ENCODE measurements at places on chromosomes 12 and 14.

- no peak for DNase-seq
Observed at GRCh38 chr12:92398565-92399309, 253.1 kb upstream of the BTG1 start.

DNA sequence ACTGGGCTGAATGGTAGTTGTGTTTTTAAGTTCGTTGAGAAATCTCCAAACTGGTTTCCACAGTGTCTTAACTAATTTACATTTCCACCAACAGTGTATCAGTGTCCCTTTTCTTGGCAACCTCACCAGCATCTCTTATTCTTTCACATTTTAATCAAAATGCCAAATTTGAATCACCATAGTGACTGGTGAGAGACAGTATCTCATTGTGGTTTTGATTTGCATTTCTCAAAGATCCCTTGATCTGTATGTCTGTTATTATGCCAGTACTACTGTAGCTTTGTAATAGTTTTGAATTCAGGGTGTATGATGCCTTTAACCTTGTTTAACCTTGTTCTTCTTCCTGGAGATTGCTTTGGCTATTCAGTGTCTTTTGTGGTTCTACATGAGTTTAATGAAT, 2.2 kb upstream of the EIF2S3B start:
- no peak for DNase-seq

DNA sequence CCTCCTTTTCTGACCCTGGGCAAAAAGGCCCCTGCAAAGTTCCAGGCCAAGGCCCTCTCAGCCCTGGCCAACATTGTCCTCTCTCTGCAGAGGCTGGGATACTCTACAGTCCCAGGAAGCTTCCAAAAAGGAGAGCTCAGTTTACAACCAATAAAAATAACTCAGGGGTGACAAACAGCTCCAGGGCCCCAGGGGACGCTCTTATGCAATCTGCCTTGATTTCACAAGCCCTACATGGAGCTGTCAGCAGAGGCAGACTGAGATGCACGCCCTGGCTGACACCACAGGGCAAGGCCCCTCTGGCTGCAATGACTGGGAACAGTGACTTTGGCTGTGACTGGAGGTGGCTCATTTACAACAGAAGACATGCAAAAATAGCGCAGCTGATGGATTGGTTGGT, 129.0 kb upstream of the MED13L start:
- no peak for DNase-seq

DNA sequence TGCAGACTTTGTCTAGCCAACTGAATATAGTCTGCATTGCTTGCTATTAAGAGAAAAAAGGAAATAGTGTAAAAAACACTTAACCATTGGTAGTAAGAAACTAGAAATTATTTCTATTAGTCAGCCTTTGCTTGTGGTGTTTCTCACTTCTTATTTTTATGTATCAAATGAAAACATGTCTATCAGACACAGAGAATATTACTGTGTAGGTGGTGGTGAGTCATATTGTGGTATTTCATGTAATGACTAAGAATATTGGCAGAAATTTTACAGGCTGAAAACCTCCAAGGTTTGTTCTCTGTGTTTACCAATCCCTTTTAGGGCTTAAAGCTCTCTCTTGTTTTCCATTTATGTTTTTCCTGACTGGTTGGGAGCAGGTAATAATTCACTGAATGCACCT, 87.2 kb downstream of the DAAM1 start:
- peak; percentile 70 for DNase-seq

- no peak for DNase-seq
Observed at GRCh38 chr14:46769292-46769691, 117.7 kb upstream of the RPL10L start.

- peak; percentile 28 for DNase-seq
Observed at GRCh38 chr12:46370380-46370734, 2.2 kb downstream of the SLC38A2 start.

GRCh38 chr12:106522708-106523107, 60.1 kb upstream of the RFX4 start:
- no peak for DNase-seq

DNA sequence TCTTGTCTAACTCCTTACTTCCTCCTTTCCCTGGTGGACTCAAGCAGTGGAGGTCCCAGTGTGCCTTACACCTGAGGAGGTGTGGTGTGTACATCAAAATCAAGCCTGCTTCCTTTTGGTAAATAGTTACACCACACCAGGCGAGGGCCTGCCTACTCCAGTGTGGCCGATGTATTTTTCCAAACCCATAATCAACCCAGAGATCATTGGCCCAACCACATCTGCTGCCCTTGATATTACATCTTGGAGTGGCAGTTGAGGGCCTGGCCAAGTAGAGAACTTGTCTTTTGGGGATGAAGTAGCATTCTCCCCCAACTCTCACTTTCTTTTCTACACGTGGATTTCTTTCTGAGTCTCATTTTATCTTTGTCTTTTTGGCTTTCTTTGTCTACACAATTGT, 187.4 kb downstream of the EFCAB11 start:
- no peak for DNase-seq

GRCh38 chr14:71692496-71692895, 239.7 kb upstream of the RGS6 start:
- DNase-seq: no peak

- no peak for DNase-seq
Observed at GRCh38 chr12:79082595-79082994, 218.0 kb downstream of the SYT1 start.

GRCh38 chr12:20183563-20183962, 184.8 kb upstream of the PDE3A start:
- DNase-seq: no peak

DNA sequence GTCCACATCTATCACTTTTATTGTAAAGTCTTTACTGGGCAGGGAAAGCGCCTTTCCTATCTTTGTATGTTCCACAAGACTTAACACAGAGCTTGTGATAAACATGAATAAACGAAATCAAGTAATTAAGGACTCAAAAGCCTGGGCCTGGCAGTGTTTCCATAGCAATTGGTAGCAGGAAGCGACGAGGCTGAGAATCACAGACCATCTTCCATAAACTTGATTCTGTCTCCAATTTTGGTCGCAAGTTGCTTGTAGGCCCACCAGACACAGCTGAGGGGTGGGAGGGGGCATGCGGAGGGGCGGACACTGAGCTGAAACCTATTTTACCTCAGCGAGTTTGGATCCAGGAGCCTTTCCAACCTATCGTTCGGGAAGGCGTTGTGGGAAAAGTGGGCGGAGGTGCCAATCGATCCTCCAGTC, 302 bp downstream of the CCDC38 start:
- no peak for DNase-seq

DNA sequence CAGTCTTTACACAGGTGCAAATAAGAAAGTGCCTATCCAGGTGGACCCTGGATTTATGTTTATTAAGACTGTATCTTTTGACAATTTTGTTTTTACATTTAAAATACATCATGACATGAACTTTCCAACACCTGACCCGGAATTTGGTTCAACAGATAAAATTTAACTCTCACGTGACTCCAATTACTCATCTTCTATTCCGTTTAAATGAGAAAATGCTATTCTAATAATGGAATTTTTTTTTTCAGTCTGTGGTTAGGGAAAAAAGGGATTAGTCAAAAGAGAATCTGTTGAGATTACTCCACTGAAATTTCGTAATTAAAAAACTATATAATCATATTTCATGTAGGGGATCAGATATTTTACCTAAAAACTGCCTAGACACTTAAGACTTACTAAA, 11.1 kb downstream of the VPS37B start:
- no peak for DNase-seq

DNA sequence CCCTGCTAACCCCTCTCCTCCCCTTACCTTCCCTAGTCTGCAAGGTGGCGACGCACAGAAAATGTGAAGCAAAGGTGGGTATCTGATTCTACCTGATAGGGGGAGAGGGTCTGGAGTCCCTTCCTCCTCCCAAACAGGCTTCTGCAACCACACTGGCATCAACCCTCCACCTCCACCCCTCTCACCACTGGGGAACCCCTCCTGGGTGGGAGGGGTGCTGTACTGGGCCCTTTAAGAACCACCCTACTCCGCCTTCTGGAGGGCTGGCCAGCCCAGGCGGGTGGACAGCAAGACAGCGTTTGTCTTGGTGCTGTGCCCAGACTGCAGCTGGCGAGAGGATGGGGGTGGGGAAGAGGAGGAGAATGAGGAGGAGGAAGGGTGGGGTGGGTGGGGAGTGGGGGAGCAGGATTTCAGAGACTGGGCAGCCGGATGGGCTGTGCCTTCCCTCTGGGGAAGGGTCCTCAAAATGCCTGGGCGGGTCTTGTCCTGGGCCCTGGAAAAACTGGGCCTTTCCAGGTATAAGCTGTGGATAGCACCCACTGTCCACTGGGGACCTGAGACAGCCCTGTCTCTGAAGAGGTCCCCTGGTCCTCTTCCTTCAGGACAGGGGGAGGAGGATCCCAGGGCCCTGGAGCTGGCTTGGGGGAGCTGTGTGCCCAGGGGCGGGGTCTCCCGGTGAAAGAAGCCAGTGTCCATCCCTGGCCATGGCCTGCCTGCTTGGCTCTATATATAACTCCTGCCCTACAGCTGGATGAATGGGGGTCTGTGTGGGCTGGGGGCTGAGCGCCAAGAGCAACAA, 2.8 kb downstream of the TNS2 start:
- DNase-seq: no peak

DNA sequence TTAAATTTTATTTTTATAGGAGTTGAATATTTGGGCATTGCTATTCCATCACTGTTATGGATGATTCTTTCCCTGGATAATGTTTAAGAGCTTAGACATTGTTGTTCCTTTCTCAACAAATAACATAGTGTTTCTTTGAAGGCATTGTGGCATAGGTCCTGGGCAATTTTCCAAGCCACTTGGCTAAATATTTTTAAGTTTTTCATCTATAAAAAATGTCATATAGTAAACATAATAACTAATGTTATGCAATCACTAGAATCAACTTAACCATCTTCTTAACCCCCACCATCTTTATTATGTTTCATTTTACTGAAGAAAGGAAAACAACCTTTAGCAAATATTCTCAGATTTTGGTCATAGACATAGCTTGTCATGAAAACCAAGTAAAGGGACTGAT, 600.6 kb upstream of the LMO3 start:
- no peak for DNase-seq

DNA sequence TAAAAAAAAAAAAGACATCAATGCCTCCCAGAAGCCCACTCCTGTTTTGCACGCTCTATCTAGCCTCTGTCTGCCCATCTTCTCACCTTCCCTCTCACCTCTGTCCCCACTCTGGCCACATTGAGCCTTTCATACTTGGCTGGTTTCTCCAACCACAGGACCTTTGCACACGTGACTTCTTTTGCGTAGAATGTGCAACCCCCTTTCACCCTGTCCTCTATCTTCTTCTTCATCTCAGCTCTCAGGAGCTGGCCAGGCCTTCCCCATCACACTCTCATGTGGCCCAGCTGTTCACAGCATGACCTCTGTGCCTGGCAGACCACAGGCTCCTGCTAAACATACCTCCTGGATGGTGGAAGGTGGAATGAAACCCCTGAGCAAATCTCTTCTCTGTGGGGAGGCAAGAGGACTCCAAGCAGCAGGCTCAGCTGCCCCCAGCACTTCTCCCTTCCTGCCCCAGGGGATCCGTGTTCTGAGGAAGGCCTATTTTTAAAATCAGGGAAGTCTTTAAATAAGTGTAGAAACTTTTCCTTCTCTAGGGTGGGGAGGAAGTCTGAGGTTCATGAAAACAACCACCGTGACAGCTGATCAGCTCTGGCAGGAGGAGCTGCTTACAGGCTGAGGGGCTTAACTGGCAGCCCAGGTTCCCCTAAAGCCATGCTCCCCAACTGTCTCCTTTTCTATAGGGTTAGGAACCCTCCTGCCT, 11.6 kb downstream of the HVCN1 start:
- DNase-seq: no peak

GRCh38 chr12:104721039-104721405, 237.1 kb downstream of the SLC41A2 start:
- no peak for DNase-seq

DNA sequence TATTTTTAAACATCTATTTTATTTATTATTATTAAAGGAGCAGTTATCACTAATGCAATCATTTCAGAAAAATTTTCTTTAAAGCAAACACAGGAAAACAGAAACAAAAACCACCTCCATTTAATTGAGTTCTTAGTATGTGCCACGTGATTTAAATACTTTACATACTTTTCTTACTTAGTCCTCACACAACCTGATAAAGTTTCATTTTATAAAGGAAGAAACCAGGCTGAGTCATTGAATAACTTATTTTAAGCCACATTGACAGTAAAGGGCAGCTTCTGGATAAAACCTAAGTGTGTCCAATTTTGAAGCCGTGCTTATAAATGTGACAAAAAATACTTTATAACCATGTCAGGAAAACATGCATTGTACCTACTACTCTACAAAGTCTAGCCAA, 57.1 kb upstream of the PCED1B start:
- DNase-seq: peak; percentile 59

DNA sequence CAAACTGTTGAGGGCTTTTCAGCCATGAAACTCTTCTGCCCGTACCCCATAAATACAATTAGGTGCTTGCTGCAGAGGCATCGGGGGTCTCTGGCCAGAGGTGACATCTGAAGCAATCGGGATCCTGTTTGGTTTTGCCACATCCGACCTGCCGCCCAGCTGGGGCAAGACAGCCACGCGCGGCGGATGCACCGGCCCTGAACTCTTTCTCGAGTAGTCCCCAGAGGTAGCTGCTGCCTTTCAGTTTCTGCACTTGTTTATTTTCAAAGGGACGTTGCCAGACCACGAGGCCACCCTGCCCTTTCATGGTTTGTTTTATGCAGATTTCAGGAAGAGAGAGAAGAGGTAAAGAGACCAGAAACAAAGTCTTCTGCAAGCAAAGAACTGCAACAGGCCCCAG, 10.6 kb upstream of the MLXIP start:
- DNase-seq: no peak

GRCh38 chr12:124639122-124639806, 71.9 kb upstream of the NCOR2 start:
- DNase-seq: no peak

GRCh38 chr12:113684908-113685782, 213.5 kb upstream of the LHX5 start:
- DNase-seq: no peak

DNA sequence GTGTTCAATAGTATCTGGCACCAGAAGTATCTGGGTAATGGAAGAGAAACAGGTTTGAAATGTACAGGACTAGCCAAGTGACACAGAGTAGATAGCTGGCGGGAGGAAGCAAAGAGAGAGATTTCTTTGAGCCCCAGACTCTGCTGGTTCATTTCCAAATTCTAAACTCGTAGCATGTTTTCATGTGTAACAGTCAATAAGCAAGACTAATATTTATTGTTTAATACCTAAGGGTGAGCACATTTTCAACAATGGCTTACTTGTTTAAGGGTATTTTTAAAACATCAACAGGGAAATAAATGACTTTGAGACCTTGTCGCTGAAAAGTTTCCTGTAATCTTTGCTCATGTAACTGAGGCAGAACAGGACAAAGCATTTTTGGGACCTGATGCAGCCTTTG, 11.8 kb upstream of the CCDC88C start:
- no peak for DNase-seq

GRCh38 chr12:83676781-83677295, 990.1 kb downstream of the TMTC2 start:
- DNase-seq: no peak

- DNase-seq: no peak
Observed at GRCh38 chr12:114812858-114813761, 129.1 kb upstream of the TBX3 start.

DNA sequence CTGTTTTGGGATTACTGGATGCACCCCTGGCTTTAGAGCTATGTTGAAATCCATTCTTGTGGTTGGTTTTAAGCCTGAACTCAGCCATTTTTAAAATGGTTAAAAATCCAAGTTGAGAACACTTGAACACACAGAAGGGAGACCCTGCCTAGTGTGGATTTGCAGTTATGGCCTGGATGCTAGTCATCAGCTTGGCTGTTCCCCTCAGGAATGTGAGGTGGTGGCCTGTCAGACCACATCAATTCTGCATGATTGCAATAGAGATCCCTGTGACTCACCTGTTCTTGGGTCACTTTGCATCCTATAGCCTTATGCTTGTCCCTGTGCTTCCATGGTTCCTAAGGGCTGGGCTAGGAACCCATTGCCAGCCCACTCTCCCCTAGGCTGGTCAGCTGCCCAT, 454.1 kb downstream of the ATP23 start:
- peak; percentile 90 for DNase-seq

Measured in RCC 7860 (cell line).